AG08396 (cell line): ENCODE measurements at places on chromosomes 7 and 10.

DNA sequence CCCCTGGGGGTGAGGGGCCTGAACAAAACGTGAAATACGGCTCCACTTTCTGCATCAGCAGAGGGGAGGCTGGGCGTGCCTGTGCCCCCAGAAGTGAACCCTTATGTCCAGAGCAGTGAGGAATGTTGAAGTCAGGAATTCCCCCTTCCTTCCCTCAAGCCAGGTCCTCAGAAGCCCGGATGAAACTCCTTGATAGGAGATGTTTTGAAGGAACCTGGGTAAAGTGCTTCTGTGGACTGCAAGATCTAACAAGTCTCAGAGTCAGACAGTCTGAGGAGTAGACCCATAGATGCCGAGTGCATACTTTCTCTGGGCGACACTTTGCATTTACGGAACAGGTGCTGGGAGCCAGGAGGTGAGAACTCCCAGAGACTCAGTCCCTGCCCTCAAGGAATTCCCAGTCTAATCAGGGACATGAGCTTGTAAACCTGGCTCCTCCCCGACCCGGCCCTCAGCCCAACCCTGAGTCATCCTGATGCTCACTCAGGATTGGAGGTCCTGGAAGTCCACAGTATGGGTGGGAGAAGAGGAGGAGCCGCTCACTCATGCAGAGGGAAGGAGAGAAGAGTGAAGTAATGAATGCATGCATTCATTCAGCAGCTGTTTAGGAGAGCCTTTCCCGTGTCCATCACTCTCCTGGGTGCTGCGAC is 179.5 kb upstream of the ITGB1 start:
- DNase-seq, result no peak

DNA sequence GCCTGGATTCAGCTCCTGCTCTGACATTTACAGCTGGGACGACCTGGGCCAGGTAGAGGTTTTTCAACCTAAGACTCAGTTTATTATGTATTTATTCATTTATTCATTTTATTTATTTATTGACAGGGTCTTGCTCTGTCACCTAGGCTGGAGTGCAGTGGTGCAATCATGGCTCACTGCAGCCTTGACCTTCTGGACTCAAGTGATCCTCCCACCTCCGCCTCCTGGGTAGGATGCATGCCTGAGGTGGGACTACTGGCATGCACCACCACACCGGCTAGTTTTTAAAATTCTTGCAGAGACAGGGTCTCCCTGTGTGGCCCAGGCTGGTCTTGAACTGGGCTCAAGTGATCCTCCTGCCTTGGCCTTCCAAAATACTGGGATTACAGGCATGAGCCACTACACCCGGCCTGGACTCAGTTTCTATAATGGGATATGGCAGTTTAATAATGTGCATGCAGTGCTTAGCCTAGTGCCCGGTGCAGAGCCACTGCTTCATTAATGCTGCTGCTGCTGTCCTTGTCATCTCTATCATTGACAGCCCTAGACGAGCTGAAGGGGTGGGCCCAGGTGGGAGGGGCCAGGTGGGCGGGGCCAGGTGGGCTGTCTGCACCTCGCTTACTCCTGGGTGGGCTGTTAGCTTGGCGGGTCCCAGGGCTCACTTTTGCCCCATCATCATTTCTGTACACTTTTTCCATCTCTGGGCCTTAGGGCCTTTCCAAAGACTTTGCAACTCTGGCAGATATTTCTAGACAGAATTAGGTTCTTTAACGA is 92.6 kb downstream of the LHPP start:
- DNase-seq, result no peak

DNA sequence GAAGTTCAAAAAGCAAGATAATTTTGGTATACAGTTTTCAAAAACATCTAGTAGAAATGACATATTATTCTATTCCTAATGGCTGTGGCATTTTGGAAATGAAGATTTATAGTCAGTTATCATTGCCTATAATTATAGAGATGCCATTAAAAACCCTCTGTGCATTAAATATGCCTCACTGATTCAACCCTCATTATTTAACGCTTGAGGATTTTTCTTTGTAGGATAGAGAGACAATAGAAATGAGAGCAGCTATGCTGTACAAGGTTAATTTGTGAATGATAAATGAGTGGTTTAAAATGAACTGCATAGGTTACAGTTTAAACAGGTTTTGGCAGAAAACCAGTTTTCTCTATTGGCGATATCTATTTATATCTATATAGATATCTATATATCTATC is 32.2 kb upstream of the SEMA3A start:
- no peak for DNase-seq

GRCh38 chr10:132298038-132298881 is 9.5 kb downstream of the STK32C start:
- no peak for DNase-seq

- no peak for DNase-seq
Measured at GRCh38 chr7:99733448-99733847, 1.5 kb downstream of the CYP3A7 start.

DNA sequence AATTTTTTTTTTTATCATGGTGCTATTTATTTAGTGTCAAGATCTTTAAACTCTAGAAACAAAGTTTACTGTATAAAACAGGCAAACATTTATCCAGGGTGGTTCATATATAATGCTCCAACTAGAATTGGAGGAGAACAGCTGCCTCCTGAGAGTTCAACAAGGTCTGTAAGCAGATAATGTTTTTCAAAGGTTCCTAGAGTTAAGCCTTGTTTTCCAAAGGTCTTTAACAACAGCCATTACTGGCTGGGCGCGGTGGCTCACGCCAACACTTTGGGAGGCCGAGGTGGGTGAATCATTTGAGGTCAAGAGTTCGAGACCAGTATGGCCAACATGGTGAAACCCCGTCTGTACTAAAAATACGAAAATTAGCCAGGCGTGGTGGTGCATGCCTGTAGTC is 316.7 kb downstream of the CCDC3 start:
- no peak for DNase-seq

- DNase-seq, result no peak
Measured at GRCh38 chr7:37212051-37212450, 236.6 kb downstream of the ELMO1 start.

DNA sequence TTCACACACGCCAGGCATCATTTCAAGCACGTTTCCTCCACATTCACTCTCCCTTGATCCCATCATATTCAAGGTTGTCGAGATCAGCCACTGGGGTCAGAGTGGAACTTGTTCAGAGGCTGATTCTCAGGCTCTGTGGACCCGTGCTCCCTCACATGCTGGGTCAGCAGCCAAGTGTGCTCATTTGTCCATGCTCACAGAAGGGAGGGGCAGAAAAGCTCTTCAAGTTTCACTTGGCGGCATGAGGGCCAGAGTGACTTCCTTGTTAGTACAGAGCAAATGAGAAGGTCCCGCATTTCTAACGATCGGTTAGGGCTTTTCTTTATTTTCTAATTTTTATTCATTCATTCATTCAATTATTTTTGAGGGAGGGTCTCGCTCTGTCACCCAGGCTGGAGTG is 82.2 kb downstream of the EBLN1 start:
- DNase-seq, result no peak

- no peak for DNase-seq
Measured at GRCh38 chr7:131786204-131786603, 229.8 kb upstream of the PODXL start.

GRCh38 chr7:90502539-90502938 is 33.1 kb downstream of the PTTG1IP2 start:
- no peak for DNase-seq

GRCh38 chr7:123797673-123798531 is 47.1 kb upstream of the HYAL4 start:
- DNase-seq, result peak; percentile 19
